Cardiac ventricle fibroblast (primary cell): ENCODE measurements at places on chromosomes 13 and 19. TPM values are rescaled to one million over a fixed set of nuclear protein-coding genes. Genes with fewer than 3 reads are reported as not detected.

The CYP2A7 gene
- total RNA-seq, result not detected in 2 replicates

The IL17D gene
- 4.3 and 5.8 TPM in 2 replicates for total RNA-seq

The KANK3 gene
- 1.00 and 2.2 TPM in 2 replicates for total RNA-seq

The OR7C1 gene
- not detected in 2 replicates for total RNA-seq

The ZNF763 gene
- 0.64 and 1.1 TPM in 2 replicates for total RNA-seq

The ZNF324B gene
- 7.5 and 7.6 TPM in 2 replicates for total RNA-seq
